ENCODE measurements at places on chromosomes 1 and 21. TPM values are rescaled to one million over a fixed set of nuclear protein-coding genes. Genes with fewer than 3 reads are reported as not detected.

DNA sequence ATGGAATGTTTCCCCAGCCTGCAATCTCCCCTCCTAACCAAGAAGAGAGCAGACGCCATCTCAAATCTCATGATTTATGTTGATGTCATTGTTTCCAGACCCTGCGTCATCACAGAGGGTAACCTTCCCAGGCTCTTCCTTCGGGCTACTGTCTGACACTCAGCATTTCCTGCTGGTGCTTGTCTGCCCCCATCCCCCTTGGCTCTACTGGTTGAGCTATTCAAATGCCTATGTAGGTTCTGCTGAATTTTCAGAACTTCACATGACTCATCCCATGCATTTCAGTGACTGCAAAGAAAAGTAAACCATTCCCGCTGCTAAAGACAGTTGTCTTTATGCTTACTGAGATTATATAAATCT, 24.8 kb upstream of the ITPKB start:
- DNase-seq, result peak; percentile 64

DNA sequence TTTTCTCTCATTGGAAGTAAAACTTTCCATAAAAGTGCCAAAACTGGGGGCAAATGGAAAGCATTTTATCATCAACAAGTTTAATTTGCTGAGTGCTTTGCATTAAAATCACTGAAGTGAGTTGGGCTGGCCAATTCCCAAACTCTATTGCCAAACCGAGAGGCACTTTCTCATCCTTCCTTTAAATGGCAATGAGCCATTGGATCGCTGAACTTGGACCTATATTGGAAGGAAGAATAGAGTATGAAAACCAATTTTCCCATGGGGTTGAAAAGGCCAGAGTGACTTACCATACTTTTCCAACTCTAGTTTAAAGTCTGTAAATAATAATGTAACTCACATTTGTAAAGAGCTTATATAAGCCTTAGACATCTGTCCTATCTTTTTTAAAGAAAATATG, 189.1 kb upstream of the C1orf87 start:
- DNase-seq, result no peak

- no peak for DNase-seq
Observed at GRCh38 chr1:90472775-90473174, 244.3 kb downstream of the BARHL2 start.

DNA sequence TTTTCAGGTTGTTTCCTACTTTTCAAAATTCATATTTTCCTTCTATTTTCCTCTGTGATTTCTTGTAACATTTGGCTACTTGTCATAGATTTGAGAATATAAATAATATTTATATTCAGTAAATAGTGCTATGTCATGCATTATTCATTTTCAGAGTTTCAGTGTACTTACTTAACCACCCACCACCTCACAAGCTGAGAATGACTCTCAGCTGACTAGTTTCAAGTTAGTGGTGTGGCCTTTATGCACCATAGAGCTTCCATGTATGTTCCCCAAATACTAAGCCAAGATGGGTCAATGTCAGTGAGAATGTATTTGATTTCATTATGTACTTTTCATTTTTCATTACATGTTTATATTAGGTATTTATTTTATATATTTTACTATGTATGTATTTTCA, 56.9 kb upstream of the RGS1 start:
- DNase-seq, result no peak

GRCh38 chr1:29754573-29755375, 518.5 kb downstream of the PTPRU start:
- DNase-seq, result no peak

- DNase-seq, result no peak
Observed at GRCh38 chr21:46442938-46443337, 15.8 kb upstream of the DIP2A start.

DNA sequence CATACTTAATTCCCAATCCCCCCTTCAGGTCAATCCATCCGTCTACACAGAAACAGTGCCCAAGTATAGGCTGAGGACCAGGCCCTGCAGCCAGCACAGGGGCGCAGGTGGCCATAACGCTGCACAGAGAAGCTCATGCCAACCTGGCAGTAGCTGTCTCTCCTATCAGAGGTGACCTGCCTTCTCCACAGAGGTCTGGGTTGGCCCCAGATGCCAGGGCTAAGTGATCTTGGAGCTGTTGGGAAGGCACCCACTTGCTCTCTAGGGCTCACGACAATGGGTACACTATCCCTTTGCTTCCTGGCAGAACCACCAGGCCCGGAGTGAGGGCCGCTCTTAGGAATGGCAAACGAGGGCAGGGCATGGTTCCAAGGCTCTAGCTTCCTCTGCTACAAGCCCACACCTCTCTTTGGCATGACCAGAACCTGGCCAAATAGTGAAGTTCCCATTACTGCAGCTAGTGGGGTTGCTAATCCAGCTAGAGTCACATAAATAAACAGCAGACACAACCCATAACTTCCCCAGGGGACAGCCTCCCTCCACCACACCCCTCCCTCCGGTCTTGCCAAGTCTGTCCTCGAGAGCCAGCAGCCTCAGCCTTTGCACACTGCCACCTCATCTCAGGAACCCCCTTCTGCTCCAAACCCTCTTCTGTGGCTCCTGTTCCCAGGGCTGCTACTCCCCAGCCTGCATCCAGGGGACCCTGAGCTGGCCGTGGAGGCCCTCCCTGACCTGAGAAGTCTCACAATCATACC, 113.0 kb downstream of the GLIS1 start:
- DNase-seq, result no peak

- no peak for DNase-seq
Observed at GRCh38 chr1:59978511-59978910, 51.9 kb upstream of the CYP2J2 start.

GRCh38 chr21:15144026-15144425, 79.2 kb upstream of the NRIP1 start:
- DNase-seq, result no peak

GRCh38 chr1:35935442-35936388, 4.8 kb downstream of the AGO3 start:
- DNase-seq, result no peak

DNA sequence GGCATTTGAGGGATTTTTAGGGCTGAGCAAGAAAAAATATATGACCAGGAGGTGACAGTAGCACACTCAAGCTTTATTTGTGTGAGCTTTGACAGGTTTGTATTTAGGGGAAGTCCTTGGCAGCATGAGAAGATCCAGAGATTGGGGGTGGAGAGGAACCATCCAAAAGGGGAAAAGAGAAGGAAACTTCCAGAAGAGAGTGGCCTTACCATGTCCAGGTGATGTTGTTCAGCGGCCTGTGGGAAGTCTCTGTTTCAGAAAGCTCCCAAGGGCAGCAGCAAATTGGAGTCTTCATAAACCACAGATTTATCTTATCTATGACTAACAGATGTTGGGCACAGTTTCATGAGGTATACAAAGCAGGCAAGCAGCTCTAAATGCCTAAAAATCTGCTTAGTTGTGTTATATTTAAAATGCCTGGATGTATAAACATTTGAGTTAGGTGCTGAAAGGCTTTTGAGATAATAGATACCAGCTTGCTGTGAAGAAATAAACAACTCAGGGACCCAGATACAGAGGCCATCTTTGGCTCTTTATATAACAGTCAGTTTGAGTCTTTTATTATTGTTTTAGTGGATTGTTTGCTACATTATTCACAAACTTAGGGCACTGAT, 21.2 kb upstream of the ADAR start:
- DNase-seq, result no peak

DNA sequence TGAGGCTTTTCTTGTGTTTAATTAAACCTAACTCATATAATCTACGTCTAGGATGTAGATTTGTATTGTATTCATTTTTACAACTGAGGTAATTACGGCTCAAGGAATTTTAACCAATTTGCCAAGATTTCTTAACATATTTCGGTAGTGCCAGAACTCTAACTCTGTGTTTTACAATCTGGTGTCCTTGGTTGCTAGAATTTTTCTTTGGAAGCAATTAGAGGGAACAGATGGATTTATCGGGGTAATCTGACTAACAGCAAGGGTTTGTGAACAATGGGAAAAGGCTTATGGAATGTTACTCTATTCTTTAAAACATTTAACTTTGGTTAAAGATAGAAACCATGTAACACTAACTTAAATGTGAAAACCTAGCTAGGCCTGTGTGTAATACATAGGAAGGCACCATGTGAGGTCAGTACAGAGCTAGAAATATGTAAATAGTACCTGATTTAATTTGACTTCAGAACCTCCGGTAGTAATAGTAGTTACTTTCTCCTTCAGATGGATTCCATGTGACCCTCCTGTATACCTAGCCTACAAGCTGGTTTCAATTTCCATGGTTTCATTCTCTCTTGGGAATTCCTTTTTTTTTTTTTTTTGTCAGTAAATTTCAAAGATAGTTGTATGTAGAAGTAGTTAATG, 1.2 kb downstream of the MTF2 start:
- no peak for DNase-seq

DNA sequence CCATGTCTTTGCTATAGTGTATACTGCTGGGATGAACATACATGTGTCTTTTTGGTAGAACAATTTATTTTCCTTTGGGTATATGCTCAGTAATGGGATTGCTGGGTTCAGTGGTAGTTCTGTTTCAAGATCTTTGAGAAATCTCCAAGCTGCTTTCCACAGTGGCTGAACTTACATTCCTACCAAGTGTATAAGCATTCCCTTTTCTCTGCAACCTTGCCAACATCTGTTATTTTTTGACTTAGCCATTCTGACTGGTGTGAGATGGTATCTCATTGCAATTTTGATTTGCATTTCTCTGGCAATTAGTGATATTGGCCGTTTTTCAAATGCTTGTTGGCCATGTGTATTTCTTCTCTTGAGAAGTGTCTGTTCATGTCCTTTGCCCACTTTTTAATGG, 37.5 kb upstream of the ANGPTL1 start:
- no peak for DNase-seq

DNA sequence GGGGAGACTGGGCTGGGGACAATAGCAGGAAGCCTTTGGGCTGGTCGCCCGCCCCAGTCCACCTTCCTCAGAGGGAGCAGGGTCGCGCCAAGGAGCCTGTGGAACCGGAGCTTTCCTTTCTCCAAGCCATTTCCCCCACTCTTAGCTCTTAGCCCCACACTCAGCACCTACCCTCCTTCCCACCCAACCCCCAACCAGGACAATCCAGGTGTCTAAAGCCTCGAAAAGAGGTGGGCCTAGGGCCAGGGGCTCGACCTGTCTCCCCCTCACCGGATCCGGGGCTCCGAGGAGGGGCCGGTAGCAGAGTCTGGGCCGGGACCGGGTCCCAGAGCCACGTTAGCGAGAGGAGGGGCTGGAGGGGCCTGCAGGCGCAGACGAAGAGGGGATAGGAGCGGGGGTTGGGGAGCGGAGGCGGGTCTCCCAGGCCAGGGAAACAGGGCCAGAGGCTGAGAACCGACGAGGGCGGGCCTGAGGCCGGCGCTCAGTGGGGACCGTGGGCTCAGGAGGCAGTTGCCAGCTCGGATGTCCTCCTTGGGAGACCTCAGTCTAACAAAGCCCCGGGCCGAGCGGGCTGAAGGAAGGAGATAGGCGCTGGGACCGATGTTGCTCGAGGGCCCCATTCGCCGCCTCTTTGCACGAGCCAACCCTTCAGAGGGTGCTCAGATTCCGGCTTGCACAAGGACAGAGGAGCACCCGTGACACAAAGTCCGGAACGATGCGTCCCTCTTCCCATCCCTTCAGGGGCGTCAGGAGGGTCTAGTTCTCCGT, 943 bp downstream of the SEMA6C start:
- peak; percentile 55 for DNase-seq

- DNase-seq, result no peak
Observed at GRCh38 chr1:30186586-30186985, 536.8 kb downstream of the MATN1 start.

GRCh38 chr1:235552146-235552716, 48.0 kb upstream of the B3GALNT2 start:
- no peak for DNase-seq

DNA sequence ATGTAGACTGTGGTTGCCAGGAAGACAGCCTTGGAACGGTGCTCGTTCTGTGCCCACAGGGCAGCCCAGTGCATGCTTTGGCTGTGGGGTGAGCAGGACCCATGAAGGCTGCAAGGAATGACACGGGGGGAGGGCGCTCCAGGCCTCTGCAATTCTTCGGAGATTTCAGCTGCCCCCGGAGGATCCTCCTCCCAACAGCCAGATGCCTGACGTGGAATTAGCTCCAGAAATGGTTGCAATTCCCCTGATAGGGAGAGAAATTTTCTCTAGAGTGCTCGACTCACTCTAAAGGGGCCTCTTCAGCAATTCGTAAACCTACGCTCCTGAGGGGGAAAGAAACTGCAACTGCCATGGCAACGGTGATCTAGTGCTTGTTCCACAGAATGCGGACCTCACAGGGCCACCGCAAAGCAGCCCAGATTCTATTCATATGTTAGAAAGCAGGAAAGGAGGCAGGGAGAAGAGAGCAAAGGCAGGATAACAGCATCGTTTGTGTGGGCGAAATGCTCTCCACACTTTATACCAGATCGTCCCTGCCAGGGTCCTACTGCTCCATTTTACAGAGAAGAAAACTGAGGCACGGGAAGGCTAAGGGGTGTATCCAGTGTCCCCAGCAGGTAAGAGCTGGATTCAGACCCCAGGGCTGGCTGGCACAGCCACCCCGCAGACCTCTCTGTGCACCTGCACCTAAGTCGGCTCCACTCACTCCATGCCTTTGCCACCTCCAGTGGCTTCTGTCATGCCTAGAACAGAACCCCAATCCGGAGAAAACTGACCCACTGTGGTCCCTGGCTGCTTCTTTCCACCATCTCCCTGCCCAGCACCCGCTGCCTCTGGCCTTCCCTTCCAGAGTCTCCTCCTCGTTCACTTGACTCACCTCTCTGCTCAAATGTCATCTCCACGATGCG, 11.9 kb upstream of the PDE9A start:
- DNase-seq, result no peak

DNA sequence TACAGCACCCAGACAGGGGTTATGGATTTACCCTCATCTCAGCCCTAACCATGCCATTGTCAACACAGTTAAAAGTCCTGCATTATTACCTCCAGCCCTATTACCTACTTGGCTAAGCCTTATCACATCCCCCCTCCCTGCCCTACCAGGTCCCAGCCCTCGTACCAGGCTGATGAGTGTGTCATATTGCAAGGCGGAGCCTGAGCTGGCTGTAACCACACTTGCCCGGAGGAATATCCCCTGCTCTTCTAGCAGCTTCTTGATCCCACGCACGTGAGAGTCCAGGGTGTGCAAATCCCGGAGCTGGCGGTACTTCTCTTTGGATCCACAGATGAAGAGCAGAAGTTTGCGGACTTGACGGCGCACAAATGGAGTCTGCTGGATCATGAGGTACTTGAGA, 87.4 kb downstream of the UBR4 start:
- no peak for DNase-seq

Gene KRTAP7-1
- total RNA-seq, result not detected

Gene SERTAD4
- total RNA-seq, result not detected

Gene AMY1B
- not detected for total RNA-seq

Gene LCE1C
- not detected for total RNA-seq

Gene OVAAL
- not detected for total RNA-seq

Gene SH2D2A
- total RNA-seq, result 211 TPM

Gene LAPTM5
- 174 TPM for total RNA-seq
